ENCODE measurements at places on chromosomes 6 and 20.

DNA sequence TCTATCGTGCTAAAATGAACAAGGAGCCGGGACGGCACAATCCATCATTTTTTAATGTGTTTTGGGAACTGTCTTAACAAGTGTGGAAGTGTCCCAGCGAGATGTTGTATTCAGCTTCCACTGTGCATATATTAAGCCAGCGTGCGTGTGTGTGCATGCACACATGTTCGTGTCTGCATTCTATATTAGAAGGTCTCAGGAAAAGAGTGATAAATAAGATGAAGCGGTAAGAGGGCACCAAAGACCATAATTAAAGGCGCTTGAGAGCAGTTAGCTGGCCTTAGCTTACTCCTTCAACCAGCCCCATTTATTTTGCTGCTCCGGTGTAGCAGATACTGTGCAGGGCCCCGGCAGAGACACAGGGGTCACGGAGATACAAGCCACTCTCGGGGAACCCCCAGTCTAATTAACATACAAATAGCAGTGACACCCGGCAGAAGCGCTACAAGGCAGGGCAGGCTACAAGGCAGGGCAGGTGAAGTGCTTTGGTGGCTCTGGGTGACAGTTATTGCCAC lies 206.5 kb upstream of the RREB1 start:
- no peak for DNase-seq
- no peaks in the 10 kb centered on the region for H3K4me1 ChIP-seq
- no peaks in the 10 kb centered on the region for H3K27me3 ChIP-seq
- H3K36me3 ChIP-seq: no peaks in the 10 kb centered on the region

GRCh38 chr6:102390541-102390940 lies 997.0 kb downstream of the GRIK2 start:
- no peaks in the 10 kb centered on the region for H3K4me1 ChIP-seq
- no peaks in the 10 kb centered on the region for H3K36me3 ChIP-seq
- no peak for DNase-seq
- H3K27me3 ChIP-seq: no peaks in the 10 kb centered on the region

- no peak for DNase-seq
- H3K27ac ChIP-seq: no peak overlapping the region
- H3K4me3 ChIP-seq: no peak overlapping the region
- peaks cover 5% of the 10 kb centered on the region for H3K4me1 ChIP-seq
Observed at GRCh38 chr6:111804627-111805235, 68.5 kb downstream of the FYN start.

DNA sequence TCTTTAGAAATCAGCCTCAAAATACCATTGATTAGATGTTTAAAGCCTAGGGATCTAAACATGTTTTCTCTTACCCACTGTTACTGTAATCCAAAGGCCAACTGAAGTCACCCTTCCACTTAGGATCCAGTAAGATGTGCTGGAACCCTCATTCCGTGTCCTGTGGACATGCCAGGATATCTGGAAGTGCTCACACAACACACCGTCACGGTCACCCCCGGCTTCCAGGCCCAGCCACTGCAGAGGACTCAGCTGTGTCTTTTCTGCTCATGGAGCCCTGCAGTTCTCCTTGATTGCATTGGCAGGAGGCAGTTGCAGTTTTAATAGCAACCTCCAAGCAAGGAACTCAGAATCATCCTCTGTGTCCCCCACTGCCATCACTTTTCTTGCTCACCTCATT lies 93.3 kb downstream of the CAP2 start:
- H3K4me3 ChIP-seq: no peak overlapping the region
- no peaks in the 10 kb centered on the region for H3K4me1 ChIP-seq
- H3K27ac ChIP-seq: no peak overlapping the region
- DNase-seq: no peak
- no peaks in the 10 kb centered on the region for H3K36me3 ChIP-seq

GRCh38 chr6:26183581-26184366 lies 96.5 kb downstream of the HFE start:
- peak overlapping the region; percentile 79 for H3K27ac ChIP-seq
- no peaks in the 10 kb centered on the region for H3K4me1 ChIP-seq
- no peaks in the 10 kb centered on the region for H3K36me3 ChIP-seq

- H3K4me1 ChIP-seq: no peaks in the 10 kb centered on the region
- H3K27ac ChIP-seq: no peak overlapping the region
- no peaks in the 10 kb centered on the region for H3K27me3 ChIP-seq
- no peak overlapping the region for H3K4me3 ChIP-seq
- no peaks in the 10 kb centered on the region for H3K36me3 ChIP-seq
Observed at GRCh38 chr6:141359953-141360352, 772.8 kb upstream of the GJE1 start.

- no peaks in the 10 kb centered on the region for H3K27me3 ChIP-seq
- no peak for DNase-seq
Observed at GRCh38 chr6:168264593-168265335, 54.8 kb downstream of the DACT2 start.

- no peaks in the 10 kb centered on the region for H3K36me3 ChIP-seq
- no peaks in the 10 kb centered on the region for H3K4me1 ChIP-seq
Observed at GRCh38 chr6:90086517-90086916, 192.2 kb downstream of the GJA10 start.

GRCh38 chr6:128483472-128484135 lies 36.8 kb downstream of the PTPRK start:
- H3K4me1 ChIP-seq: no peaks in the 10 kb centered on the region
- no peaks in the 10 kb centered on the region for H3K36me3 ChIP-seq
- no peak overlapping the region for H3K27ac ChIP-seq
- no peaks in the 10 kb centered on the region for H3K27me3 ChIP-seq

GRCh38 chr20:3911956-3912355 lies 22.8 kb downstream of the PANK2 start:
- H3K27me3 ChIP-seq: no peaks in the 10 kb centered on the region
- no peak overlapping the region for H3K4me3 ChIP-seq
- peak; percentile 7 for DNase-seq
- no peak overlapping the region for H3K27ac ChIP-seq

- no peaks in the 10 kb centered on the region for H3K36me3 ChIP-seq
- DNase-seq: peak; percentile 93
- H3K4me1 ChIP-seq: peaks cover 89% of the 10 kb centered on the region
- no peaks in the 10 kb centered on the region for H3K27me3 ChIP-seq
Observed at GRCh38 chr20:25039697-25040437, 18.1 kb downstream of the ACSS1 start.

GRCh38 chr20:37567331-37567665 lies 39.6 kb upstream of the BLCAP start:
- H3K27ac ChIP-seq: no peak overlapping the region
- H3K27me3 ChIP-seq: no peaks in the 10 kb centered on the region
- H3K4me1 ChIP-seq: no peaks in the 10 kb centered on the region
- peak; percentile 6 for DNase-seq

DNA sequence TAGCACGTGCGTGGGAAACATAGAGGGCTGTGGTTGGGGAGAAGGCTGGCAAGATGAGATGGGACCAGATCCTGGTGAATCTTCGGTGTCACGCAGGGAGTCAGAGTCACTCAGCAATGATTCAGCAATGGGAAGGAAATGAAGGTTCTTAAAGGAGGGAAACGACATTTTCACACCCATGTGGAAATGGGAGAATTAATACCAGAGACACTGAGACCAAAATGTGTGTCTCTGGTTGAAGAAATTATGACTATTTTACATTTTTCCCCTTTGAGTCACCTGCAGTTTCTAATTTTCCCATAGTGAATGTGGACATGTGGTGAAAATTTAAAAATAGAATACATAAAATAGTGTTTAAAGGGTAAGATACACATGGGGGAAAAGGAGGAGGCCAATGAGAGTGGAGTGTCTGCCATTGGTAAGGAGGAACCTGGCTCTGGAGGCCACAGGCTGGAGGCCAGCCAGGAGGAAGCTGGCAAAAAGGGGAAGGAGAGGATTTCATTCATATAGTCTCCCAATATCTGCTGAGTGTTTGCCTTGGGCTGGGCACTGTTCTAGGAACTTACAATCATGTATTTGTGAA lies 17.5 kb downstream of the NRN1 start:
- H3K4me1 ChIP-seq: no peaks in the 10 kb centered on the region
- no peak for DNase-seq
- peaks cover 4% of the 10 kb centered on the region for H3K27me3 ChIP-seq
- no peak overlapping the region for H3K27ac ChIP-seq
- no peak overlapping the region for H3K4me3 ChIP-seq
- H3K36me3 ChIP-seq: no peaks in the 10 kb centered on the region

- H3K27ac ChIP-seq: no peak overlapping the region
- peaks cover 3% of the 10 kb centered on the region for H3K4me1 ChIP-seq
- no peaks in the 10 kb centered on the region for H3K36me3 ChIP-seq
- no peaks in the 10 kb centered on the region for H3K27me3 ChIP-seq
- H3K4me3 ChIP-seq: no peak overlapping the region
Observed at GRCh38 chr6:84027340-84028181, 6.0 kb upstream of the MRAP2 start.

GRCh38 chr20:38249536-38250310 lies 10.8 kb downstream of the KIAA1755 start:
- H3K4me3 ChIP-seq: no peak overlapping the region
- no peak for DNase-seq
- H3K4me1 ChIP-seq: peaks cover 37% of the 10 kb centered on the region

- no peak overlapping the region for H3K4me3 ChIP-seq
- no peaks in the 10 kb centered on the region for H3K36me3 ChIP-seq
- DNase-seq: peak; percentile 93
- H3K27me3 ChIP-seq: no peaks in the 10 kb centered on the region
- no peaks in the 10 kb centered on the region for H3K4me1 ChIP-seq
Observed at GRCh38 chr6:77457720-77458349, 5.5 kb downstream of the HTR1B start.

GRCh38 chr6:148242180-148242579 lies 100.5 kb upstream of the SASH1 start:
- H3K27me3 ChIP-seq: no peaks in the 10 kb centered on the region
- no peak overlapping the region for H3K27ac ChIP-seq
- H3K36me3 ChIP-seq: no peaks in the 10 kb centered on the region

DNA sequence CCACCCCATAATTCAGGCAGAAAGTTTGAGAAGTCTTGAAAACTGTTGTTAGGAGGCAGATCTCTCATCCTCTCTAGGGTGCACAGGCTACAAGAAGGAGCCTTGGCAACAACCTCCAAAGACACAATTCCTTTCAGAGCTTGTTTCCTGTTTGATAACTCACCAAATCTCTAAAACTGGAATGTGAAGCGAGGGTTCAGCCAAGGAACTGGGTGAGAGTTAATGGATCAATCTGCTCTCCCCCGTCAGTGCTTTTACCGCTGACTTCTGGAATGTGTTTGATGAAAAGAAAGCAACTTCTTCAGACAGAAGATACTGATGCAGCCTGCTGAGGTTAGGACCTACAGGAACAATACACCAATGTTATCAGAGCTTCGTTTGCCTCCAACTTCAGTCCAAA lies 171.8 kb upstream of the BMP2 start:
- no peaks in the 10 kb centered on the region for H3K36me3 ChIP-seq
- no peak overlapping the region for H3K4me3 ChIP-seq
- H3K27me3 ChIP-seq: no peaks in the 10 kb centered on the region
- DNase-seq: no peak
- no peak overlapping the region for H3K27ac ChIP-seq

DNA sequence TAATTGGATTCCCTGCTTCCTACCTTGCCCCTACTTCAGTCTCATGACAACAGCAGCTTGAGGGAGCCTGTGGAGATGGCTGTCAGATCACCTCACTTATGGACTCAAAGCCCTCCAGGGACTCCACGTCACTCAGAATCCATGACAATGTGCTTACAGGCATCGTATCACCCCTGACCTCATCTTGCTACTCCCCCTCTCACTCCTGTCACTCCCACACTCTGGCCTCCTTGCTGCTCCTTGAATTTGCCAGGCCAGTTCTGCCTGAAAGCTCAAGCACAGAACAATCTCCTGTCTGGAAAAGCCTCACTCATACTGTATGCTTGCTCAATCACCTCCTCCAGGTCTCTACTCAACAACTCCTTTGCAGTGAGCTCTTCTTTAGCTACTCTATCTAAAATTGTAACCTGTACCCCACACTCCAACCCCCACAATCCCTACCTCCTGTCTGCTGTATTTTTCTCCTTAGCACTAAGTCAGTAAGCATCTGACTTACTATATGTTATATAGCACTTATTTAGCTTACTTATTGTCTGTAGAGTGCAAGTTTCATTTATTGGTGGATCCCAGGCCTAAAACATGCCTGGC lies 10.7 kb upstream of the GSTA4 start:
- no peak overlapping the region for H3K4me3 ChIP-seq
- no peaks in the 10 kb centered on the region for H3K4me1 ChIP-seq
- H3K36me3 ChIP-seq: no peaks in the 10 kb centered on the region
- no peak overlapping the region for H3K27ac ChIP-seq
- DNase-seq: peak; percentile 55

GRCh38 chr20:47664068-47664437 lies 121.2 kb downstream of the SULF2 start:
- DNase-seq: no peak
- no peaks in the 10 kb centered on the region for H3K36me3 ChIP-seq
- no peaks in the 10 kb centered on the region for H3K27me3 ChIP-seq
- peaks cover 46% of the 10 kb centered on the region for H3K4me1 ChIP-seq
- H3K27ac ChIP-seq: peak overlapping the region; percentile 69

- H3K27me3 ChIP-seq: no peaks in the 10 kb centered on the region
- DNase-seq: no peak
- H3K36me3 ChIP-seq: no peaks in the 10 kb centered on the region
- peaks cover 25% of the 10 kb centered on the region for H3K4me1 ChIP-seq
- H3K27ac ChIP-seq: peak overlapping the region; percentile 41
Observed at GRCh38 chr6:14456941-14457340, 339.4 kb downstream of the CD83 start.

DNA sequence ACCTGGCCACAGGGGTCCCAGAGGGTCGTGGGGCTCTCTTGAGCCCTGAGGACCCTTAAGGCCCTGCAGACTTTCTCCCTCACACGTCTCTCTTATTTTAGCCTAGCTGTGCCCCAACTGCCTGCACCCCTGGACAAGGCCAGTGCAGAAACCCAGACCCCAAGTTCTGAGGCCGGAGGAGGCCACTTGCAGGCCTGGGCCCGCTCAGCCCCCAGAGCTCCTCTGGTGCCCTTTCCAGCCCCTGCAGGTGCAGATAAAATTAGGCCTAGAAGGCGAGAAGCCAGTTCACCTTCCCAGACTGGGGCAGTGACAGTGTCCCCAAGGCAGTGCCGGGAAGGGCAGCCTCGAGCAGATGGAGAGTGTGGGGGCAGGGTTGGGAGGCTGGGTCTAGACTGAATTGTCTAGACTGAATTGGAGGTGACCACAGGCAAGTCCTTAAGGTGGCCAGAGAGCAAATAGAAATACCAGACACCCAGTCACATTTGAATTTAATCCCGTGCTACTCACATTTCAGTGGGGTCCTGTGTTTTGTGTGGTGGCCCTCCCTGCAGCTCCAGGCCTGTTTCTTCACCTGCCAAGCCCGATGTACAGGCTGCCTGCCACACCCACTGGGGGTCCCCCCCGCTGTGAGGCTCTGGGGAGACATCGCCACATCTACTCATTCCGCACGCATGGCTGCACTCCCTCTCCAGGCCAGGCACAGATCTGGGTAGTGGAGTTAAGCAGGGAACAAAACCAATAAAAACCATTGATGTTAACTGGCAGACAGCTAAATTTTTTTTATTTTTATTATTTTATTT lies 8.6 kb upstream of the IP6K3 start:
- H3K4me3 ChIP-seq: no peak overlapping the region
- no peaks in the 10 kb centered on the region for H3K27me3 ChIP-seq
- H3K27ac ChIP-seq: no peak overlapping the region
- DNase-seq: no peak

All from testis (tissue), 5 donors.